ENCODE measurements at places on chromosomes 7 and 10. TPM values are rescaled to one million over a fixed set of nuclear protein-coding genes. Genes with fewer than 3 reads are reported as not detected.

CYP3A4 gene
- not detected for total RNA-seq

CTAGE6 gene
- total RNA-seq, result 0.25 TPM

DTX2 gene
- total RNA-seq, result 3.7 TPM

DDX56 gene
- total RNA-seq, result 36.4 TPM

SPDYE11 gene
- under 0.01 TPM for total RNA-seq

OPN1SW gene
- total RNA-seq, result not detected

All from temporal lobe (tissue), 4 donors.